ENCODE measurements at places on chromosomes 1 and 21. TPM values are rescaled to one million over a fixed set of nuclear protein-coding genes. Genes with fewer than 3 reads are reported as not detected.

DYNLT4 gene
- total RNA-seq, result 0.93 TPM

ARTN gene
- 0.33 TPM for total RNA-seq

INSRR gene
- total RNA-seq, result not detected

VCAM1 gene
- total RNA-seq, result 0.05 TPM

OR2L8 gene
- total RNA-seq, result not detected

Measured in A549 treated with AZD2906 at 1 μM for 4 hours (cell line).